ENCODE measurements at places on chromosomes 4 and X.
A peak's percentile ranks its signal among the peaks of the same experiment; 100 is the strongest.

- no peak for DNase-seq
These were observed 390.1 kb downstream of the ANKRD50 start for GRCh38 chr4:124322234-124323065.

DNA sequence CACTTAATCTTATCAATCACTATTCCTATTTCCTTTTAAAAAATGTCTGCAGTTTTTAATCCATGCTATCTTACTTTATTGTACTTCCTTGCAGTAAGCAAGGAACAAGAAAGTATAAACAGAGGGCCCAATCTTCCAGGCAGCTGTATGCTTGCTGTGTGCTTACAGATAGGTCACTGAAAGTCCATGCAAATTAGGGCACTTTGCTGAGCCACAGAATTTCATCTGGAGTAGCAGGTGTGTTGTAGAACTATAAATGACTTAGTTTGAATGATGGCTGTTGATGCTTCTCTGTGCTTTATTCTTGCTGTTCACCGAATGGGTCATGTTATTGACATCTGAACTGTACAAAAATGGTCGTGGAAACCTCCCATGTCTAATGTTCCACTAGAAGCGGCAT lies 154.6 kb downstream of the ATOH1 start:
- no peak for DNase-seq

- no peak for DNase-seq
These were observed 185.3 kb upstream of the WDFY3 start for GRCh38 chr4:85151786-85152185.

DNA sequence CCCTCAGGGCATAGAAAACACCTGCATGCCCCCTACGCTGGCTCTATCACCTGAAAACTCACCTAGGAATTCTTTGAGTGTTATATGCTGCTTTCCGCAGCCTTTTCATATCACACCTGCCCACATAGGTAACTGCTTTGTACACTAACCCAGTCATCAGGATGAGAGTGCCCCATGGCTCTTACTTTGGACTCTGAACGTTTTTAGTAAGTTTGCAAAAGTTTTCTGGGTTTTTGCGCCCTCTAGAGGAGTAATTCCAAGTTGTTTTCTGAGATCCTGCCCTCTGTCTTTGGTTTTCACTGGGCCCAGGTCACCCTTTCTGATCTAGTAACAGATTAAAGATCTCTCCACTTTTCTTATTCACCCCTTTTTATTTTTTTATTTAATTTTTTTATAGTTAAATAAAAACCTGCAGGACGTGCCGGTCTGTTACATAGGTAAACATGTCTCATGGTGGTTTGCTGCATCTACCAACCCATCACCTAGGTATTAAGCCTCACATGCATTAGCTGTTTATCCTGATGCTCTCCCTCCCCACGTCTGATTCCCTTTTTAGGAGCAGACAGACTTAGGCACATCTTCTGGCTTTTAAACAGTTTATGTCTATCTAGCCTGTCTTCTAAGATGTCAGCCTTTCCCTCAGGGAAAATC lies 139.2 kb downstream of the NWD2 start:
- peak; percentile 30 for DNase-seq

- DNase-seq, result no peak
These were observed 117.4 kb downstream of the ATRX start for GRCh38 chrX:77668391-77669237.

GRCh38 chrX:2785538-2785937 lies 33.7 kb downstream of the XG start:
- no peak for DNase-seq

- DNase-seq, result no peak
These were observed 120.3 kb downstream of the ARHGEF9 start for GRCh38 chrX:63664741-63665140.

DNA sequence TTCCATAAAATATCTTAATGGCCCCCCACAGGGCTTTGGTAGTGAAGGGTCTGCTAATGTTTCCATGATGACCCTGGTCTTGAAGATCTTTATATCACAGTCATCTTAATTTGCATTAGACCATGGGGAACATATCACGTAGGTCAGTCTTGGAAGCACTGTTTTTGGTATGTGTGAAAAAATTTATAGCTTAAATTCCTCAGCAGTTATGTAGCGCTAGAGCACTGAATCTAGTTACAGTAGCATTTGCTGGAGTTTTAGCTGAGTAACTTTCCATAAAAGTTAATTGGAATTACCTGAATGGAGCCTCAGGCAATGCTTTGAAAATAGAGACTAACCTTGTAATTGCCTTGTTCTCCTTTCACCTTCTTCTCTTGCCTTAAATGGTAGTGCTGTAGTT lies 648.8 kb downstream of the IQCM start:
- no peak for DNase-seq

- no peak for DNase-seq
These were observed 10.1 kb upstream of the BMP2K start for GRCh38 chr4:78766026-78766425.

DNA sequence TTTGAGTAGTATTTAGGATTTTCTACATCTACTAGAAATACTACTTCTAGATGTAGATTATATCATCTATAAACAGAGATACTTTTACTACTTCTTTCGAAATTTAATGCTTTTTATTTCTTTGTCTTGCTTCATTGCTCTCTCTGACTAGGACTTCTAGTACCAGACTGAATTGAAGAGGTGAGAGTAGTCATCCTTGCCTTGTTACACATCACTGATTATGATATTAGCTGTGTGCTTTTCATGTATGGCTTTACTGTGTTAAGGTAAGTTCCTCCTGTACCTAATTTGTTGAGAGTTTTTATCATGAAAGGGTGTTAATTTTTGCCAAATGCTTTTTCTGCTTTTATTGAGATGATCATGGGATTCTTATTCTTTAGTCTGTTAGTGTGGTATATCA lies 19.6 kb upstream of the IL2 start:
- DNase-seq, result no peak

- DNase-seq, result no peak
These were observed 2.5 kb downstream of the MYL5 start for GRCh38 chr4:676871-677235.

GRCh38 chr4:164212134-164212533 lies 541.8 kb upstream of the SMIM31 start:
- no peak for DNase-seq

DNA sequence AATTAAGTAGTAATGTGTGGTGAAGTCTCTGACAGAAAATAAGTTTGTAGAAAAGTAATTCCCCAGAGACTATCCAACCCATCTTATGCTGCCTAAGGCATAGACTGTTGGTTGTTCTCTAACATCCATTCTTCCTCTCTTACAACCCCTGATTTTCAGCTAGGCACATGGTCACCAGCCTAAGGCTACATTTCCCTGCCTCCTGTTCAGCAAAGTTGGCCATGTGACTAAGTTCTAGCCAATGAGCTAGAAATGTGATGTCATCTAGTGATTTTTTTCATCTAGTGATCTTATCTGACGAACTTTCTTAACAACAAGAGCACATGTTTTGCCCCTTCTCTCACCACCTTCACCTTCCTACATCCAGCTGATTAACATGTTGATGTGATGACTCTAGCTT lies 102.3 kb upstream of the S100G start:
- no peak for DNase-seq

- no peak for DNase-seq
These were observed 172.3 kb upstream of the C1QTNF7 start for GRCh38 chr4:15255537-15255936.

- DNase-seq, result no peak
These were observed 965 bp downstream of the TCEAL4 start for GRCh38 chrX:103586314-103586646.

GRCh38 chrX:48703642-48704481 lies 7.3 kb downstream of the SUV39H1 start:
- DNase-seq, result no peak

- no peak for DNase-seq
These were observed 342.8 kb upstream of the F9 start for GRCh38 chrX:139187738-139188137.

DNA sequence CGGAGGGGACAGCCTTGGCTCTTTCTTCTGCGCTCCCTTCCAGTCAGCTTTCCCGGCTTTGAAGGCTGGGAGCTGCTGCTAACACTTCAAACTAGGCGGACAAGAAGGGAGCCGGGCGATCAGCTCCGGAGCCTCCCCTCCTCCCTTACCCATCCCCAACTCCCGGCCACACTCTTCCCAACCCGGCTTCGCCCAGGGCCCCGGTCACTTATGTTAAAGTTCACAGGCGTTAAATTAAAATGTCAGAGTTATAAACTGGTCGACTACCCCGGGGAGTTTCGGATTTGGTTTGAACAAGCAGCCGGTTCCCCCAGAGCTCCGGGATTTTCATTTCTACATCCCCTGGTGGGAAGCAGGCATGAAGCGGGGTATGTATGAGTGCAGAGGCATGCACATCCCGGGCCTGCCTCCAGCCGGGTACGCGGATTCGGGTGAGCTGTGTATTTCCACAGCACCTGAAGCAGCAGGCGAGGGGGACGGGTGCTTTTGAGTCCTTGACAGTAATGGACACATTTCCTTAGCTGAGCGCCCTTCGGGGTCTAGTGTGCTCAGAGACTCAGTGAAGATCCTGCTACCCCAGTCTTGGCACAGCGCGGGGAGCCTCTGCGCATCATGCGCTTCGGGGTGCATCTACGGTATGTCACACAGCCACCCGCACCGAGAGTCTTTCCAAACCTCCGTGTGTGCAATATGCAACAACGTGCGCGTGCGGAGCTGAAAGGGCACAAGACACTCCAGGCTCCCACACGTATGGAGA lies 880 bp downstream of the UNC5C start:
- DNase-seq, result no peak

DNA sequence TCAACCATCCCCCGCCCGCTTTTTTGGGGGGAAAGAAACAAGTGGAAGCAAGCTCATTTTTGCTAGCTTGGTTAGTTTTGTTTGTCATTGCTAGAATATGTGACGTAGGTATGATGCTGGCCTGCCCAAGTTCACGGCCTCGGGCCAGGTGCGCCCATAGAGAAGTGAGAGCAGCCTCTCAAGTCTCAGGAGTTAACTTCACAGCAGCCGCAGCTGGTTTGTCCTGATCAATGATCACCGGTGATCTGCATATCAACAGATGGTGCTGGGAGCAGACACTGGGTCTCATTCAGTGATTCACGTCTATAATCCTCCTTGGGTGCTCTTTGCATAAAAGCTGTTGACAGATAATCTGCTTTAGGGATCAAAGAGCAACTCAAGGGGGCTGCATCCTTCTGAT lies 50.1 kb downstream of the ENPP6 start:
- no peak for DNase-seq

DNA sequence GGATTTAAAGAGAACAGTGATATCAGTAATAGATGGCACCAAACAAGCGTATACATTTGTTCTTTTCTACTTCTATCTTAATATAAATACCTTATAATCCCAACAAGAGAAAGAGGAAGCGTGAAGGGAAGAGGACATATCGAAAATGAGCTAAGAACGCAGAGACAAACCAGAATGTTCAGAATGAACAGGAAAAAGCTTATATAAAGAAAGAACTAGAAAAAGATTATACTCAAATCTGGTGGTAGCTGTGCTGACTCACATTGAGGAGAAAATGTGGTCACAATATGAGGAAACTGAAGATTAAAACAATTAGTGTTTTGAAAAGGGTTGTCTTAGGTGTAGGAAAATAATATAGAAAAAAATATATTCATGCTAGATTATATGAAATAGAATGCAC lies 2.0 kb upstream of the GPR34 start:
- no peak for DNase-seq

DNA sequence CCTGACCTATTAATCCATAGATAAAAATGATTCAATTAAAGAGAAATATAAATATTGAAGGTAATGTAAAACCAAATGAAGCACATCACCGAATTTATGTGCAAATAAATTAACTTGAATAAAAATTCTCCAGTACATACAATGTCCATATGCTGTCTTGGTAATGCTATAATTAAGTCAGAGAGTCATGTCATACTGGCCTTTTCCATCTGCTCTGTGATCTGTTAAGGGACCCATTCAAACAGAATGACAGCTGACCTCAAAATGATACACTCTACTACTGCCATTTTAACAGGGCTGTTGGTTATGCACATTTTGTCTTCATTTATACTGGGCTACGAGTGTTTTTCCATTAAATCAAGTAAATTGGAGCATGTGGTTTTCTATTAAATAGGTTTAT lies 99.3 kb downstream of the TEX13A start:
- no peak for DNase-seq

- no peak for DNase-seq
These were observed 239.2 kb downstream of the ANK2 start for GRCh38 chr4:113288696-113289095.
